ENCODE measurements at places on chromosomes 3 and 15.

- DNase-seq, result no peak
These were observed 48.6 kb downstream of the CHST2 start for GRCh38 chr3:143167969-143168854.

DNA sequence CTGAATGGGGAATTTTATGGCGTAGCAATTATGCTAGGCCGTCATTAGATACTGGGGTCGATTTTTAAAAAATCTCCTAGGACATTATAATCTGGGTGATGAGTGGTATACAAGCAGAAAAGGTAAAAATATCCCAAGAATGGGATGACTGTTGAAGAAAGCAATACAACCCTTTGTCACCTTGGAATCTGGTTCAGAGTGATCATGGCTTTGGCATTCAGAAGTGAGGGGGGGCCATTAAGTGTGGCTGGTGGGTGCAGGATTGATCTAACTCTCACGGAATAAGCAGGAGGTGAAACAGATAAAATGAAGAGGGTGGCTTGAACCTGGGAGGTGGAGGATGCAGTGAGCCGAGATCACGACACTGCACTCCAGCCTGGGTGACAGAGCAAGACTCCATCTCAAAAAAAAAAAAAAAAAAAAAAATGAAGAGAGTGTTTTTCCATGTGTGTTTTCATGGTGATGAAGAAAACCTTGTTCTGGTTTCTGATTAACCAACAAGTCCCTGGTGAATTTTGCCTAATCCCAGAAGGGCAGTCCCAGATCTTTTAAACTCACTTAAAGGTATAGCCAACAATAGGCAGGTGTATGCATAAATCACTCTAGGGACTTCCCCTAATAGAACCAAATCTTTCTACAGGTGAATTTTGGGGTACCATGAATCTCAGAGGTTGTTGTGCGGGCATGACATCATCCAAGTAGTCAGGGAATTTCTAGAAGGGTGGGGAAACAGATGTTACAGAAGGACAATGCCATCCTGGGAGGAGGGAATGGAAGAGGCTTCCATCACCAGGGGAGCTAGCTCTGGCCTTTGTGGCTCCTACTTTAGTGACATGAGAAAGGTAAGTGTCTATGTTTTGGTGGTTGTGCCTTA is 3.1 kb upstream of the RAD54L2 start:
- no peak for DNase-seq

DNA sequence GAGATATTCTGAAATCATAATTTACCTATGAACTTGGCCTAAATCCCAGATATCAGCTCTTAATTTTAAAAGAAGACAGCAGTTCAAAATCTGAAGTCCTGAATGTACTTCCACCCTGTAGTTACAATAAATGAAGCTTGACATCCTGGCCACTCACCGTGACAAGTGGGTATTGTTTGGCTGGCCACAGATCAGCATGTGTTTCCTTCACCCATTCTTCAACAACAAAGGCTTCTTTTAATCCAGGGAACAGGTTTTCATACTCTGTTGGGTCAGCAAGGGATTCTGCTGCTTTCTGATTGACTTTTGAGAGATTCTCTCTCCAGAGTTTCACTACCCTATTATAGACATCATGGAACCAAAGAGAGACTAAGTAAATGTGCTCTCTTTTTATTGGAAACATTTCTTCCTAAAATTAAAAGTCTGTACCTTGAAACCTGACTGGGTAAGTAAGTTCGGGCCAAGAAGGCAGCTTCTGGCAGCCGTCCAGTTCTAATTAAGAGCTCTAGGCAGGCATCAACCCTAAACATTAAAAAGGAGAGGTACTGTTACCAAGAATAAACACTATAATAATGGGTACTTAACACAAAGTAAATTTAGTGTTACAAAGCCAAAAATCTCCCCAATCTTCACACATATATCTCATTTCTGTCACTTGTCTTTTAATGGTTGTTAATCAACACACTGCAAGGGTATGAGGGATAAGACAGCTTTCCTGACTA is 15.2 kb downstream of the MRPS22 start:
- DNase-seq, result no peak

DNA sequence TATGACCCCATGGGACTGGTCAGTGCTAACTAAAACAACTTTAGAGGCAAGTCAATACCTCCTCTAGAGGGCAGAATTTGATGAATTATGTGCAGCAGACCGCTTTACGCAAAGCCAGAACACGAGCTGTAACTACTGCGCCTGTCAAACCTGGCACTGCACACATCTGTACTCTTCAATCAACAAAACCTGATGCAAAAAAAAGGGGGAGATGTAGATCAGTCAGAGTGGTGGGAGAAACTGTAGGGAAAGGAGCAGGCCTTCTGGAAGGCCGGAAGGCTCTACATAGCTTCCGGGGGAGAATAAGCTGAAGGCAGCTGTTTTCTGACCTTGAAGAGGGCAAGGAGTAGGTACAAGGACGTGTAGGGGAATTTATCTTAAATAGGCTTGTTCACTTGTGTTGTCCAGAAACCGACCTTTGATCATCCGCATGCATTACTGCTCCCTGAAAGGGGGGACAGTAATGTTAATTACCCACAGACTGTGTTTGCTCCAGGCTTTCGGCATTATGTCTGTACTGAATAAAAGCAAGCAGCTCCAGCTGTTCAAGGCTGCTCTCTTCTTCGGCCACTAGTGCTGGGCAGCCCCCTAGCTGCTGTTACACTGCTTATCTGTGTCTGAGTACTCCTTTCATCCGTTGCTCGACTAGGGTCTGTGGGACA is 41.0 kb downstream of the GPR160 start:
- DNase-seq, result no peak

- peak; percentile 26 for DNase-seq
These were observed 21.7 kb downstream of the SH3BP5 start for GRCh38 chr3:15310491-15311370.

- no peak for DNase-seq
These were observed 29.1 kb upstream of the LMCD1 start for GRCh38 chr3:8472549-8472948.

DNA sequence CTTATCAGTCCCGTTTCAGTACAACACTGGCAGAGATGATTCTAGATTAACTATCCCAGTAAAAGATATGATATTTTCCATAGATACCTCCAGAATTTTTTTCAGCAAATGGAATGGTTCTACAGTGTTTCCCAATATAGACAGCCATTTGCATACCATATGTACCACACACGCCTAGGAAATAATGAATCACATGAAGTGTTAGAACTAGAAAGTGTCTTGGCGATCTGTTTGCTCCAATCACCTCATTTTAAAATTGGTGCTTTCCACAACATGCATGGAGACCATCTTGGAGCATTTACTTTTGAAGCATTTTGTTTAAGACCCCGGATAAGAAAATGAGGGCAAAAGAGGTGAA is 2.0 kb downstream of the C2CD4A start:
- no peak for DNase-seq

- DNase-seq, result no peak
These were observed 13.3 kb downstream of the ADAMTS7 start for GRCh38 chr15:78797951-78798350.

GRCh38 chr15:73922186-73923151 is 3.8 kb upstream of the LOXL1 start:
- DNase-seq, result no peak

DNA sequence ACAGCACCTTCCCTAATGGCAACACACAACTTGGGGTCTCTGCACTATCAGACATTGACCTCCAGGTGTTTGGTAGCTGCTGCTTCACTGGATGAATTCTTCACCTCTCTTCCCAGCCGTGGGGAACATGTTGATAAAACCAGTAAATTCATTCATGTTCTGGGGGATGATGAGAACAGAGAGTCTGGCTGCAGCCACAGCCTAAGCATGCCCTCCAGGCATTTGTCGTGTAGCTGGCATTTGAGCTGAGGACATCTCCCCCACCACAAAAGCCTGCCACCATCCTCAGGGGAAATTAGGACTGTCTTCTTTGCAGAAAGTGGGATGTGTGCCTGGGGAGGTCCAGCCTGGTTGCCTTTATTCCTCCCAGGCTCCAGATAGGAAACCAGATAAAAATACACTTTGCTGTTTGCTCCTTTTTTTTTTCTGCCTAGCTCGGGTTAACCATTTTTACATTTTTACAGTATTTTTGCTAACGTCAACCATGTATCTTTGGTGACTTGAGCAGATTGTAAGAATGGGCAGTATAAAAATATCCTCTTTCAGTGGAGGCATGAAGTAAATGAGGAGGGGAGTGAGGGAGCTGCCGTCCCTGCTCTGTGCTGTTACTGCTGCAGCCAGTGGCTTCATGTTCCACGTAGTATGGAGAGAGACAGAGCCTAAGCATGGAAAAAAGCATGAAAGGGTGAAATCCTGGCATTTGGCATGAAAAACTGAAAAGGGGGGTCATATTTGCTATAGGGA is 444.0 kb downstream of the EPHB1 start:
- no peak for DNase-seq

DNA sequence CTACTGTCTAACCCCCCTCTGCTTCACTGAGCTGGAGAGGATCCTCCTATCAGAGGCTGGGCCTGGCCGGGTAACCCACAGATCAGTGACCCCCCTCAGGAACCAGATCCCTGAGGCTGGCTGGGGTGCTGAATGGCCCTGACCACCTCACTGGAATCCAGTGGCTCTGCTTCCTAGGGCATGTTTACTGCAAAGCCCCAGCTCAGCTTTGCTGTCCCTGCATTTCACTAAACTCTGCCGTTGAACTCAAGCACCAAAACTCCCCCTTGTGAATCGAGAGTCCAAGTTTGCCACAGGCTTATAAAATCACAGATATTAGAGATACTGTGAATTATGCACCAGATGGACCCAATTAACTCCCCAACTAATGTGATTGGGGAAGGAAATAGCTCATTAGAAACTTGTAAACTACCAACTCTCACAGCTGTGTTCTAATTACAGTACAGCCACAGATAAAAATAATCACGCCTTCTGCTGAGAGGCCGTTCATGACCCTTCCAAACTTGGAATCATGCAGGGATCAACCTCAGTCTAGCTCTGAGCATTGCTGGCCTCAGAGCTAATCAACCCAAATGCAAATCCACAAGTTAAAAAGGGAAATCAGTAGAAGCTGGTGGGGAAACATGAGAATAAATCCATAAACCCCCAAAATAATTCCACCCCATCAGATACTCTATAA is 47.0 kb downstream of the OCA2 start:
- DNase-seq, result no peak

- no peak for DNase-seq
These were observed 93.7 kb downstream of the ABI3BP start for GRCh38 chr3:100899440-100900091.

GRCh38 chr3:37271611-37272010 is 97.2 kb upstream of the LRRFIP2 start:
- no peak for DNase-seq

DNA sequence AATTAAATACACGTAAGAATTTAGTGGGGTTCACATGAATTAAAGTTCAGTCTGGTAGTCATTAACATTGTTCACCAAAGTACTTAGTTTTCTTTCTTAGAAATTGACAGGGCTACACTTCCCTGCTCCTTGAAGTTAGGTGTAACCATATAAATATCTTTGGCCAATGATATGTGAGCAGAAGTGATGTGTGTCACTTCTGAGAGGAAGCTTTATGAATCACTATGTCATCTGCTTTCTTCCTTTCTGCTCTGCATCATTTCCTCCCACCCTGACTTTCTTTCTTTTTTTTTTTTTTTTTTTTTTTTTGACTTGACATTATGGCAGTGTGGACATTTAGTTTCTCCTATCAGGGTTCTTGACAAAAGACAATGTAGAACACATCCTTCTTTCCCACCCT is 156.2 kb upstream of the COL8A1 start:
- no peak for DNase-seq

- no peak for DNase-seq
These were observed 250.5 kb upstream of the RORA start for GRCh38 chr15:61479613-61480012.

GRCh38 chr15:83904107-83905040 is 250.5 kb downstream of the ADAMTSL3 start:
- no peak for DNase-seq

- no peak for DNase-seq
These were observed 183.8 kb upstream of the IL12A start for GRCh38 chr3:159804726-159805410.

GRCh38 chr15:66356359-66357236 is at the start of gene TIPIN:
TIPIN (minus strand) TSS chr15:66356685; CDS start chr15:66352947, 3,738 bp downstream.
- peak; percentile 95 for DNase-seq

DNA sequence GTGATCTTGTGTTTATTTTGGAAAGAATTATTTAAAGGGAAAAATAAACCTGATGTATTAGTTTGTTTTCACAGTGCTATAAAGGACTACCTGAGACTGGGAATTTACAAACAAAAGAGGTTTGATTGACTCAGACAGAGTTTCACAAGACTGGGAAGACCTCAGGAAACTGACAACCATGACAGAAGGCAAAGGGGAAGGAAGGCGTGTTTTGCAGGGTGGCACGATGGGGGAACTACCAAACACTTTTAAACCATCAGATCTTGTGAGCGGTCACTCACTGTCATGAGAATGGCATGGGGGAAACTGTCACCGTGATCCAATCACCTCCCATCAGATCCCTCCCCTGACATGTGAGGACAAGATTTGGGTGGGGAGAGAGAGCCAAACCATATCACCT is 87.0 kb downstream of the TP63 start:
- no peak for DNase-seq

GRCh38 chr3:46845397-46845859 is 17.8 kb downstream of the MYL3 start:
- DNase-seq, result no peak

DNA sequence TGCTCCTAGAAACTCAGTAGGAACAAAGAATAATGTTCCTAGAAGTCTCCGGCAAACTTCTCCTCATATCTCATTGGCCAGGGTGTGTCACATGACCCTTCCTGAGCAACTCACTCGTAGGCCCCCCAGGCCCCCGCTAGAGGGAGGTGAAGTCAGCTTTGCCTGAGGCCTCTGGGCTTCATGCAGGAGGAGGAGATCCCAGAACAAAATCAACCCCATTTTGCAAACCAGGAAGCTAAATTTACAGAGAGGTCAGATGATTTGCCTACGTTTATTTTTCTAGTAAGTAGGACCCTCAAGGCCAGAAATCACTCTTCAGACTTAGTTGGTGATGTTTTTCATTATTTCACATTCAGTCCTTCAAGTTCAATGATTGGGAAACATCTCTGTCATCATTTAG is 99.1 kb downstream of the SSR3 start:
- DNase-seq, result no peak

GRCh38 chr3:190426806-190427507 is 22.7 kb downstream of the TMEM207 start:
- no peak for DNase-seq

GRCh38 chr3:194285850-194286197 is 65.3 kb downstream of the CPN2 start:
- DNase-seq, result no peak

GRCh38 chr15:41950127-41950483 is 22.3 kb downstream of the EHD4 start:
- DNase-seq, result no peak

GRCh38 chr3:134372396-134373270 is 1.6 kb downstream of the AMOTL2 start:
- DNase-seq, result no peak

GRCh38 chr3:39094851-39095677 is 12.4 kb downstream of the GORASP1 start:
- DNase-seq, result no peak

DNA sequence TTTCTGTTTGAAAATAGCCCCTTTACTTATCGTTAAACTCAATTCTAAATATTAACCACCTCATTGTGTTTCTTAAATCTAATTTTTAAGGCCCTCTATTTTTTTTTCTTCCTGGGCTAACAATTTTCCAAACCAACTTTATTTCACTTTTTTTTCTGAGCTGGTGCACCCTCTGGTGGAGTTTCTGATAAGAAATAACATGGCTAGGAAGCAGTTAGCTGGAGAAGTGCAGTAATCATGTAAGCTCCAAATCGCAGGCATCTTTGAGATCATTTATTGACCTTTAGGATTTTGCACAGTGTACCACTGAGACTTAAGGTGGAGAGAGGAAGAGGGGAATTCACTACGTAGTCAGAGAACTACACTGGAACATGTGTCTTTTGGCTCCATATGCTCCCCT is 6.4 kb downstream of the TMEM207 start:
- DNase-seq, result no peak

- no peak for DNase-seq
These were observed 41.2 kb downstream of the KLF13 start for GRCh38 chr15:31367730-31368344.
